ENCODE measurements at places on chromosomes 3 and 15.

GRCh38 chr3:121488628-121489027 is 57.2 kb downstream of the POLQ start:
- DNase-seq = no peak

GRCh38 chr3:10198761-10199649 is 34.3 kb downstream of the IRAK2 start:
- peak; percentile 60 for DNase-seq

DNA sequence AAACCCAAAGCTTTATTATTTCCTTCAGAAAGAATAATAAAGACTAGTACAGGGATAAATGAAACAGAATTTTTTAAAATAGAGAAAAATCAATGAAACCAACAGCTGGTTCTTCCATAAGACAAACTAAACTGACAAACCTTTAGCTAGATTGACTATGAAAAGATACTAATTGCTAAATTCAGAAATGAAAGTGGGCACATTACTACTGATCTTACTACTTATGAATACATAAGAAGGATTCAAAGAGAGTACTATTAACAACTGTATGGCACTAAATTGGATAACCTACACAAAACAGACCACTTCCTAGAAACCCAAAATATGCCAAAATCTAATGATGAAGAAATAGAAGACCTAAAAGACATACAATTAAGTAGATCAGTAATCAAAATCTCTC is 278.2 kb downstream of the ISL2 start:
- no peak for DNase-seq

GRCh38 chr3:195859061-195859845 is 47.5 kb upstream of the MUC4 start:
- DNase-seq = peak; percentile 83

GRCh38 chr15:73996939-73997338 is 2.4 kb downstream of the PML start:
- peak; percentile 56 for DNase-seq

- DNase-seq = no peak
These were observed 23.7 kb downstream of the ALPK3 start for GRCh38 chr15:84840741-84841429.

- no peak for DNase-seq
These were observed 20.6 kb upstream of the UBE2E1 start for GRCh38 chr3:23785097-23785645.

DNA sequence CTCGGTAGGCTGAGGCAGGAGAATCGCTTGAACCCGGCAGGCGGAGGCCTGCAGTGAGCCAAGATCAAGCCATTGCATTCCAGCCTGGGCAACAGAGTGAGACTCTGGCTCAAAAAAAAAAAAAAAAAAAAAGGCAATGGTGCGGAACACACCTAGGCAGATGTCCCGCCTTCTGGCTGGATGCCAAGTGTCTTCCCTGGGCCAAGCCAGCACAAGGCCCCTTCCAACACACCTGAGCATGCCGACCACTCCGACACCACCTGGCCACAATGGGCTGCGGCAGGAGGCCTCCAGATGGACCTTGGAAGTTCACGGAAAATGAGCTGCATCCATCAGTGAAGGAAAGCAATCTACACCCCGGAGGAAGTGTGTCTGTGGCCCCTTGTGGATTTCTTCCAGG is 19.0 kb downstream of the NUP210 start:
- DNase-seq = no peak

DNA sequence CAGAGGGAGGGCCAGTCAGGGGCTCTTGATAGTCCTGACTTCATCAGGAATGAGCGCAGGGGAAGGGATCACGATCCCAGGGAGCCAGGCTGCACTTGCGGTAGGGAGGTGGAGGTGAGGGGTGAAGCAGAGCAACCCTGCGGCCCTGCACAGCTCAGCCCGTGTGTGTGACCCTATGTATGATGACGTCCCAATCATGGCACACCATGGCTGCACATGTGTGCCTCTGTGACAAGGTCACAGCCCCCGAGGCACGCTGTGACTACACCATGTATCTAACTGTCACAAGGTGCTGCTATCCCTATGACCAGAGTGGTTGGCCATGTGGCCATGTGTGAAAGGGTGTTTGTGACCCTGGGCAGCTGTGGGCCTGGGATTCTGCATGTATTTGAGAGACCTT is 13.3 kb upstream of the ALAS1 start:
- no peak for DNase-seq

DNA sequence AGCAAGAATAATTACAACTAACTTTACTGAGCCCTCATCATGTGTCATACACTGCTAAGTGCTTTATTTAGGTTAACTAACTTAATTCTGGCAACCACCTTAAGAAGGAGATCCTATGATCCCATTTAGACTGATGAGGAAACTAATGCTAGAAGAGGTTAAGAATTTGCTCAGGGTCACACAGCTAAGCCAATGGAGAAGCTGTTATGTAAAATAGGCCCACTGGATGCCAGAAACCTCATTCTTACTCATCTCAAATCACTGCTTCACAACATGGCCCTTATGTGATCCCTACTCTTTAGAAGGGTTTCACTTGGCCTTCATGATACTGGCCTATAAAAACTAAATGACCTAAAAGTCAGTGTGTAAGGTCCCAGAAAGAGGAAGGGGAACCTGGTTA is 41.2 kb downstream of the IMPG2 start:
- DNase-seq = no peak

DNA sequence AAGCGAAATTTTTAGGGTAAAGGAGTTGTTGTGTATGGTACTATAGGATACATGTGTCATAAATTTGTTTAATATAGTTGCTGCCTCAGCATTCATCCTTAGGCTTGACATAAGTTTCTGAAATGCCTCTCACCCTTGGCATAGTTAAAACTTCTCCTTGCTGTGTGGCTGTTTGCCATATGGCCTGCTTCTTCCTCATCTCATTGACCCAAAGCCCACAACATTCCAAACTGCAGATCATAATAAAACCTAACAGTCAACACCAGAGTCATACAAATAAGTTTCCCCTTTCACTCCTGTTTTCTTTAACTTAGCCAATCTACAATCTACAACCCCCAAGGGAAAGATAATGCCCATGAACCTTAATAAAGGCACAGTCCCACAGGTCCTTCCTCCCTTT is 136.6 kb downstream of the TMCC1 start:
- no peak for DNase-seq

- no peak for DNase-seq
These were observed 53.0 kb downstream of the SLC6A1 start for GRCh38 chr3:11045536-11045935.

DNA sequence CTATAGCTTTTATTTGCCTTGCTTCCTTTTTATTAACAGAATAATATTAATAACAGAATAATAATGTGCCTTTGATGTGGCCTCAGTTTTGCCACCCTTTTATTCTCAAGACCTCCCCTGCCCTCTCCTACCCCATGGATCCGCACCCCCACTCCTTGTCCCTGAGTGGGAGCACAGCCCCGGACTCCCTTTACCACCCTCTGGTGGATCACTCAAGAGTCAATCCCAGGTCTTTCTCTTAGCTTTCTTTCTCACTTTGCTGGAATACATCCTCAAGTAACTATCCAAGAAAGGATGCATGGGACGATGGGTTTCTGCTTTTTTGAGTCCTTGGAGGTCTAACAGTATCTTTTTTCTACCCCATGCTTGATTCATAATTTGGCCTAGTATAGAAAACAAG is 63.4 kb downstream of the KLF13 start:
- DNase-seq = no peak

DNA sequence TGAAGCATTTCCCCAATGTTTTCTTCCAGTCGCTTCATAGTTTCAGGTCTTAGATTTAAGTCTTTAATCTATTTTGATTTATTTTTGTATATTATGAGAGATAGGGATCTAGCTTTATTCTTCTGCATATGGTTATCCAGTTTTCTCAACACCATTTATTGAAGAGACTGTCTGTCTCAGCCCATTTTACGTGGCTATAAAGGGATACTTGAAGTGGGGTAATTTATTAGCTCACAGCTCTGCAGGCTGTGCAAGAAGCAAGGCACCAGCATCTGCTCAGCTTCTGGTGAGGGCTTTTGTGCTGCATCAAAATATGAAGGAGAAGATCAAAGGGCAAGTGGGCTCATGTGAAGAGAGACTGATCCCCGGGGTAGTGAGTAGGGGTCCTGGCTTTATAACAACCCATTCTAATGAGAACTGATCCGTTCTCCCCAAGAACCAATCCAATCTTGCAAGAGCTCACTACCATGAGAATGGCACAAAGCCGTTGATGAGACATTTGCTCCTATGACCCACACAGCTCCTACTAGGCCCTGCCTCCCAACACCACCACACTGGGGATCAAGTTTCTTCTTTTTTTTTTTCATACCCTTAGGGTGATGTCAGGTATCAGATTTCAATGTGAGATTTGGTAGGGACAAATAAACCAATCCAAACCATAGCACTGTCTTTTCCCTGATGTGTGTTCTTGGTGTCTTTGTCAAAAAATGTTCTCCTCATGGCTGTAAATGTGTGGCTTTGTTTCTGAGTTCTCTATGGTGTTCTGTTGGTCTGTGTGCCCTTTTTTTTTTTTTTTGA is 63.2 kb downstream of the IQGAP1 start:
- DNase-seq = no peak

DNA sequence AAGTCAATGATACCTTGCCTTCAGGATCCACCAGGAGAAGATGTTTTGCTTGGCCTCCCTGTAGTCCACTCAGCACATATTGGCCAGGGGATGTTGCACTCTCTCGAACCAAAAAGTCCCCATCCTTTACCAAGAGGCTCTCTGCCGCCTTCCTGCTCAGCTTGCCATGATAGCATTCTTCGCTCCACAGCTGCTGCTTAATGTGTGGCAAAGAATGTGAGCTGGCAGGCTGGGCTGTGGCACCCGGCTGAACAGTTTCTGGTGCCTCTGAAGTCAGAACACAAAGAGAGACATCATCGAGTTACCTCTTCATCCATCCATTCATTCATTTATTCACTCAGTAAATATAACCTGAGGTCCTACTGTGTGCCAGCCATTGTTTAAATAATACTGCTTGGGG is 23.9 kb upstream of the CEP152 start:
- no peak for DNase-seq

DNA sequence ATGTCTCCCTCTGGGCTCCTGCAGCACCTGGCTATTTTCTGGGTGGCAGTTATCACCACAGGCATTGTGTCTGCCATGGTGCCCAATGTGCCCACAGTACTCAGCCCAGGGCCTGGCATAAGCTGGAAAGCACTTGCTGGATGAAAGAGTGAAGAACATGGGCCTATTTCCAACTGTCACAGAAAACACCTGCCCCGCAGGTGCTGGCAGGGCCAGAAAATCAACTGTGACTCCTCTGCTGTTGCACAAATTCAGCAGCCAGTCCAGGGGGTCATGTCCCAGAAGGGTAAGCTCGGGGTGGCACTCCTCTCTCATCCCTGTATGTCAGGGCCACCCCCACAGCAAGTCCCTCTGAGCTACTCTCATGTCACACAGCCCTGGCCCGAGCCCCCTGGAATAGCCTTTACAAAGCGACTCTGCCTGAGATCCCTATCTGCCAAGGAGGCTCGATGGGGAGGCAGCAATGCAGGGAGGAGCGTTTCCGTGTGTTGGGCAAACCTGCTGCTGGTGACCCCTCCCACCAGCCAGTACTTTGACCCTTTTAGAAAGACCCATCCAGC is 16.9 kb downstream of the ITIH3 start:
- DNase-seq = no peak

DNA sequence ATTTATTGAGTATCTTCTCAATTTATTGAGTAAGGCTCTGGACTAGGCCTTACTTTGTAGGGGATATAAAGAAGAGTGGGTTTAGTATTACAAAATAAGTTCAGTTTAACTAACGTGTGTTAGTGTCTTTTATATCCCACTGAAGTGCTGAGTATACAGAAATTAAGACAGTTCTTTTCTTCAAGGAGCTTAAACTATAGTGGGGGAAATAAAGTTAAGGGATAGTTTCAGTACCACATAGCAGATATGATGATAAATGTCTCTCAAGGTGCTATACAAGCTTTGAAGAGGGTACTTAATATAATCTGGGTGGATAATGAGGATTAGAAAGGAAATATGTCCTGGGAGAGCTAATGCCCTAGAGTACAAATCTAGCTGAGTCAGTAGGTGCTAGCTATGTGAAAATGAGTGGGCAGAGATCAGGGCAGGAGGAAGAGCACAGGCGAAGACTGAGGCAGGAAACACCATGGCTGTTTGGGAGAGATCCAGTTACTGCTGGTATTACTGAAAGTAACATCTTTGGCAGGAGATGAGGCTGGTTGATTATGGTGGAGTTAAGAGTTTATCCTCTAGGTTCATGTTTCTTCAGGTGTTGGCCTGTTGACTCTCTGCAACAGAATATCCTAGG is 46.0 kb downstream of the TEX9 start:
- DNase-seq = no peak

GRCh38 chr15:78429477-78429876 is 8.5 kb upstream of the IREB2 start:
- no peak for DNase-seq

DNA sequence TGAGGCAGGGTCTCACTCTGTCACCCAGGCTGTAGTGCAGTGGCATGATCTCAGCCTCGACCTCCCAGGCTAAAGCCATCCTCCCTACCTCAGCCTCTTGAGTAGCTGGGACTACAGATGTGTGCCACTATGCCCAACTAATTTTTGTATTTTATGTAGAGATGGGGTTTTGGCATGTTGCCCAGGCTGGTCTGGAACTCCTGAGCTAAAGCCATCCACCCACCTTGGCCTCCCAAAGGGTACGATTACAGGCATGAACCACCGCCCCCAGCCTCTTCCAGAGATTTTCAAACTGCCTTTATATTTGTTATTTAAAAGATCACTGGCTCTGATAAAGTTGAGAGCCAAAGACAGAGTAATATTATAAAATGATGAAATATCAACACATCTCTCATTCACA is 37.3 kb downstream of the BSN start:
- DNase-seq = no peak

GRCh38 chr3:24548278-24548677 is 53.6 kb upstream of the THRB start:
- DNase-seq = no peak

DNA sequence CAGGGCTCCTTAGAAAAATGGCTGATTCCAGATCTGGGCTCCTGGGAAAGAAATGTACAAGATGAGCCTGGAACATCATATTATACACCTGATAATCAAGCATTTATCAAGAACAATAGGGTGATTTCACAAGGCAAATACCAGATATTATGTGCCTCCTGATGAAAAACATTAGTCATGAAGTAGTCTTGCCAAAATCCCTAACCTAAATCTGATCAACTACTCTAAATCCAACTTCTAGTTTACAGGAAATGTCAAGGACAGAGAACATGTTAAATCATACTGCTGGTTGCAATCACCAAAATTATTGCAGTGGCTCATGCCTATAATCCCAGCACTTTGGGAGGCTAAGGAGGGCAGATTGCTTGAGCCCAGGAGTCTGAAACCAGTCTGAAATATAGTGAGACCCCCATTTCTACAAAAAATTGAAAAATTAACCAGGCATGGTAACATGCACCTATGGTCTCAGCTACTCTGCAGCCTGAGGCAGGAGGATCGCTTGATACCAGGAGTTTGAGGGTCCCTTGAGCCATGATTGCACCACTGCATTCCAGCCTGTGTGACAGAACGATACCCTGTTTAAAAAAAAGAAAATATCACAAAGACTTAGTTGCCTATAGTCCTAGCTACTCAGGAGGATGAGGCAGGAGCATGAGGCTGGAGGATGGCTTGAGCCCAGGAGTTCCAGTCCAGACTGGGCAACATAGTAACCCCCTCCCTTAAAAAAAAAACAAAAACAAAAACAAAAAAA is 34.9 kb upstream of the ATP13A3 start:
- no peak for DNase-seq
